ENCODE measurements at places on chromosomes 11 and 22. TPM values are rescaled to one million over a fixed set of nuclear protein-coding genes. Genes with fewer than 3 reads are reported as not detected.
A peak's percentile ranks its signal among the peaks of the same experiment; 100 is the strongest.

DNA sequence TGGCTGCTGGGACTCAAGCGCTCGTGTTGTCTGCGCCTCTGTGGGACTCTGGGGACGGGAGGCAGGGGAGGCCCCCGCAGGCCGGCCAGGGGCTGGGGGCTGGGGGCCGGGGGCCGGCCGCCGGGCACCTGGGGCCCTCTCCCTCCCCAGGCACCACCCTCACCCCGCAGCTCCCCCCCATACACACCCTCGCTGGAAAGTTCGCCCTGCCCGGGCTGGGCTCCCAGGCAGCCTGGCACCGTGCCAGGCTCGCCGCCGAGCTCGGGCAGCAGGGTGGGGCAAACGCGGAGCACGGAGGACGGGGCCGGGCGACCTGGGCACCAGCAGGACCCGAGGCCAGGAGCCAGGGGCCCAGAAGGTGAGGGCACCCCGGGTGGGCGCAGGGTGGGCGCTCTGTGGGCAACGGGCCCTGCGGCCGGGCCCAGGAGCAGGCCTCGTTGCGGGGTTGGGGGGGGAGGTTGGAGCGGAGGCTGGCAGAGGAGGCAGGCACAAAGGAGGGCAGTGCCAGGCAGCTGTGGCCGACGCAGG is 76.7 kb upstream of the WNT7B start:
- peaks cover 58% of the 10 kb centered on the region for H3K4me1 ChIP-seq
- H3K36me3 ChIP-seq: peaks cover 3% of the 10 kb centered on the region
- H3K27ac ChIP-seq: peak overlapping the region; percentile 95

GRCh38 chr11:64745521-64746328 is 1.8 kb upstream of the RASGRP2 start:
- H3K27ac ChIP-seq: peak overlapping the region; percentile 65
- DNase-seq: peak; percentile 69
- H3K4me3 ChIP-seq: peak overlapping the region; percentile 77
- H3K36me3 ChIP-seq: no peaks in the 10 kb centered on the region
- H3K27me3 ChIP-seq: peaks cover 5% of the 10 kb centered on the region

GRCh38 chr11:77403211-77403610 is 70.7 kb downstream of the PAK1 start:
- H3K27ac ChIP-seq: no peak overlapping the region
- no peak for DNase-seq
- H3K27me3 ChIP-seq: no peaks in the 10 kb centered on the region
- H3K4me3 ChIP-seq: no peak overlapping the region

GRCh38 chr11:73201888-73202780 is 15.9 kb upstream of the P2RY2 start:
- no peaks in the 10 kb centered on the region for H3K4me1 ChIP-seq
- no peak for DNase-seq
- peaks cover 9% of the 10 kb centered on the region for H3K27me3 ChIP-seq
- H3K4me3 ChIP-seq: no peak overlapping the region

GRCh38 chr11:102449651-102450570 is 2.7 kb downstream of the TMEM123 start:
- peaks cover 81% of the 10 kb centered on the region for H3K4me1 ChIP-seq
- peak overlapping the region; percentile 91 for H3K27ac ChIP-seq
- H3K4me3 ChIP-seq: peak overlapping the region; percentile 86
- DNase-seq: no peak

- H3K27ac ChIP-seq: no peak overlapping the region
- H3K4me3 ChIP-seq: no peak overlapping the region
- peaks cover 19% of the 10 kb centered on the region for H3K27me3 ChIP-seq
- no peaks in the 10 kb centered on the region for H3K36me3 ChIP-seq
- DNase-seq: no peak
- H3K4me1 ChIP-seq: no peaks in the 10 kb centered on the region
These were observed 120.8 kb downstream of the NECTIN1 start for GRCh38 chr11:119608201-119608600.

GRCh38 chr11:67400942-67401494 is 640 bp downstream of the PPP1CA start:
- no peak for DNase-seq
- peak overlapping the region; percentile 87 for H3K27ac ChIP-seq
- H3K4me1 ChIP-seq: peaks cover 49% of the 10 kb centered on the region
- peaks cover 49% of the 10 kb centered on the region for H3K36me3 ChIP-seq

DNA sequence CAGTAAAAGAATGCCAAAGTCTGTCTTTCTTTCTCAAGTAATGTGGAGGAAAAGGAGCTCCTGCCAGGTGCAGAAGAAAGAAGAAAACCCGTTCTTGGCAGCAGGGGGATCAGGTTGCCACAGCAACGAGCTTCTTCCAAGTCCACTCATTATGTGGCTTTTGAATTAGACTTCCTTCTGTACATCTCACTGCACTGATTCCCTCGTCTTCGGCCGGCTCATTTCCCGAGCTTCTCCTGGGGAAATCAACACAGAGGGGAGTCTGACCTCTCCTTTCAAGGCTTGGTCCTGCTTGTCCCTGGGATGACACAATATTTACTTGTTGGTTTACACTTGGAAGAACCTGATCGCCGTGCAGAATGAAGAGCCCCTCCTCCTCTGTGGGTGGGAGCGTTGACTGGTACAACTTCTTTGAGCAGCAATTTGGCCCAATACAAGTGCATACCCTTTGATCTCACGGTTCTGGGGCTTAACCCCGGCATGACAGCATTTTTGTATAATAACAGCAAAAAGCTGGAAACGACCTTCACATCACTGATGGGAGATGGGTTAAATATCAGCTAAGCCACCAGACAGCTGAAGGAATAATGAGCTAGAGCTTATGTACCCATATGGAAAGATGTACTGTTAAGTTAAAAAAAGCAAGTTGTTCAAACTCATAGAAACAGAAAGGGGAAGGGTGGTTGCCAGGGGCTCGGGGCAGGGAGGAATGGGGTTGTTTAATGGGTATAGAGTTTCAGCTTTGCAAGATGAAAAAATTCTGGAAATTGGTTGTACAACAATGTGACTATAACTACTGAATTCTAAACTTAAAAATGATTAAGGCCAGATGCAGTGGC is 35.4 kb downstream of the MCHR1 start:
- no peak overlapping the region for H3K27ac ChIP-seq
- H3K36me3 ChIP-seq: no peaks in the 10 kb centered on the region
- no peak overlapping the region for H3K4me3 ChIP-seq
- peaks cover 3% of the 10 kb centered on the region for H3K27me3 ChIP-seq
- no peak for DNase-seq
- peaks cover 20% of the 10 kb centered on the region for H3K4me1 ChIP-seq

GRCh38 chr11:44324749-44325525 is 15.0 kb upstream of the ALX4 start:
- DNase-seq: no peak
- no peak overlapping the region for H3K27ac ChIP-seq
- no peaks in the 10 kb centered on the region for H3K36me3 ChIP-seq
- H3K4me3 ChIP-seq: no peak overlapping the region
- H3K4me1 ChIP-seq: no peaks in the 10 kb centered on the region

DNA sequence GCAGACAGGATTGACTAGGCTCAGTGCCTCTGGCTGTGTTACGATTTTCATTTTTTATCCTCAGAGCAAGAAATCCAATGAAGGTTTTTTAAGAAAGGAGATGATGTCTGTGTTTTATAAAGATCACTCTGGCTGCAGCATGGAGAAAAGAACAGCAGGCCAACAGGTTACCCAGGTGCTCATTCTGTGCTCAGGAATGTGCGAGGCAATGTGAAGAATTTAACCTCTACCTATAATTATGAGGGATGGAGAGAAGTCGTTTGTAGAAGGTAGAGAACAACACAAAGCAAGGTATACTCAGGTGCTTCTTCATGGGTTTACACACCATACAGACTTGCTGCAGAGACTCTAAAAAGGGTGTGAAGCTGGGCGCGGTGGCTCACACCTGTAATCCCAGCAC is 10.0 kb upstream of the RTCB start:
- H3K4me1 ChIP-seq: no peaks in the 10 kb centered on the region
- no peak for DNase-seq
- H3K4me3 ChIP-seq: no peak overlapping the region
- H3K36me3 ChIP-seq: no peaks in the 10 kb centered on the region

- no peak overlapping the region for H3K4me3 ChIP-seq
- H3K27me3 ChIP-seq: no peaks in the 10 kb centered on the region
- peaks cover 20% of the 10 kb centered on the region for H3K4me1 ChIP-seq
- DNase-seq: no peak
These were observed 4.4 kb downstream of the MTMR3 start for GRCh38 chr22:29887358-29887757.

DNA sequence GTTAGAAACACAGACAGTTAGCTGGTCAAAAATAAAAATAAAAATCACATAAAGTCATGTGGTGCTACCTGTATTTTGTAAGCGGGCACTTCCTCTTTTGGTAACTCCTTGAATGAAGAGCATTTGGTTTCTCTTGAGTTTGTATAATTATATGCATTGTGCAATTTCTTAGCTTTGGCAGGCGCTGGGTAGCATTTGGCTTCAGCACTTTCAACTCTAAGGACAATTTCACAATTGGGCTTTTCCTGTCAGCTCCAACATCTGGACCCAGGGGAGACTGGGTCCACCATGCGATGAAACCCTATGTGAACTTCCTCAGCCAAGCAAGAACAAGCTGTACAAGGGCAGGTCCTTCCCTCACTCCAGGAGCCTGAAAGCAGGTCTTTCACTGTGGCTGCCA is 169.1 kb downstream of the RRAS2 start:
- no peaks in the 10 kb centered on the region for H3K36me3 ChIP-seq
- no peak for DNase-seq
- H3K4me1 ChIP-seq: no peaks in the 10 kb centered on the region
- H3K27ac ChIP-seq: no peak overlapping the region
- H3K27me3 ChIP-seq: no peaks in the 10 kb centered on the region

GRCh38 chr11:73404506-73405145 is 28.4 kb downstream of the RELT start:
- H3K27ac ChIP-seq: no peak overlapping the region
- no peak overlapping the region for H3K4me3 ChIP-seq
- DNase-seq: no peak
- H3K4me1 ChIP-seq: no peaks in the 10 kb centered on the region
- H3K27me3 ChIP-seq: no peaks in the 10 kb centered on the region

- no peak overlapping the region for H3K4me3 ChIP-seq
- H3K36me3 ChIP-seq: no peaks in the 10 kb centered on the region
- peaks cover 12% of the 10 kb centered on the region for H3K4me1 ChIP-seq
- H3K27ac ChIP-seq: no peak overlapping the region
These were observed 47.2 kb upstream of the ADA2 start for GRCh38 chr22:17266251-17266971.

DNA sequence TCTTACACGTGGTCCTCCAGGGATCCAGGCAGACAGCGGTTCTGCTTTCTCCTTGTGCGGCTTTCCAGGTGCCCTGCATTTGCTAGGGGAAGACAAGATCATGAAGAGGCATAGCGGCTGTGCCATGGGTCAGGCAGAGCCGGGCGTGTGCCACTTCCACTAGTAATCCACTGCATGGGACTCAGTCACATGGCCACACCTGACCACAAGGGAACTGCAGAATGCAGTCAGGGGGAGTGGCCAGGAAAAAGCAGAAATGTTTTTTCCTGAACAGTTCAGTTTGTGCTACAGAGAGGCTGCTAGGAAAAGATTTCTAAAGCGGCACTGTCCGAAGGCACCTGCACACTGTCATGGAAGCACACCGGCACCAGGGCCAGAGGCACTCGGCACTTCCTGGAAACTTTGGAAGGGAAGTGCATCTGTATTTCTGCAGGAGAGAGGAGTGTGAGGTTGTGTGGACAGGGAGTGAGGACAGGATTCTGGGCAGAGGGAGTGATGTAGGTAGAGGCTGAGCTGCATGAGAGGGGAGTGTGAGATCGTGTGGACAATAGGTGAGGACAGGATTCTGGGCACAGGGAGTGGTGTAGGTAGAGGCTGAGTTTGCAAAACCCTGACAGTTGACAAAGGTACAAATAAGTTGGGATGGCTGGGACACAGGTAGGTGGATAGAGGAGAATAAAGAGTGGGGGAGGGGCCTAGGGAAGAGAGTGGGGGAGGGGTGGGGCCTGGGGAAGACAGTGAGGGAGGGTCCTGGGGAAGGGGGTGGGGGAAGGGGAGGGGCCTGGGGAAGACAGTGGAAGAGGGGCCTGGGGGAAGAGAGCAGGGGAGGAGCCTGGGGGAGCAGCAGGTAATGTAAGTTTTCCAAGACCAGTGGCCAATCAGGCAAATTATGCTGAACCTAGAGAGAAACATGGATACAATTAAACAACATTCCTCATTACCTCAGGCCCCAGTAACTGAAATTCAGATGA is 1436.3 kb downstream of the TBC1D22A start:
- no peak for DNase-seq
- no peaks in the 10 kb centered on the region for H3K4me1 ChIP-seq
- H3K27ac ChIP-seq: no peak overlapping the region
- H3K4me3 ChIP-seq: no peak overlapping the region
- no peaks in the 10 kb centered on the region for H3K36me3 ChIP-seq

- peaks cover 30% of the 10 kb centered on the region for H3K36me3 ChIP-seq
- DNase-seq: peak; percentile 46
- peaks cover 7% of the 10 kb centered on the region for H3K27me3 ChIP-seq
- no peak overlapping the region for H3K4me3 ChIP-seq
These were observed 22.8 kb downstream of the PIM3 start for GRCh38 chr22:49983148-49984042.

- H3K36me3 ChIP-seq: no peaks in the 10 kb centered on the region
- no peak overlapping the region for H3K4me3 ChIP-seq
- H3K27me3 ChIP-seq: peaks cover 4% of the 10 kb centered on the region
- no peak overlapping the region for H3K27ac ChIP-seq
These were observed 66.6 kb upstream of the OPCML start for GRCh38 chr11:133598906-133599305.

DNA sequence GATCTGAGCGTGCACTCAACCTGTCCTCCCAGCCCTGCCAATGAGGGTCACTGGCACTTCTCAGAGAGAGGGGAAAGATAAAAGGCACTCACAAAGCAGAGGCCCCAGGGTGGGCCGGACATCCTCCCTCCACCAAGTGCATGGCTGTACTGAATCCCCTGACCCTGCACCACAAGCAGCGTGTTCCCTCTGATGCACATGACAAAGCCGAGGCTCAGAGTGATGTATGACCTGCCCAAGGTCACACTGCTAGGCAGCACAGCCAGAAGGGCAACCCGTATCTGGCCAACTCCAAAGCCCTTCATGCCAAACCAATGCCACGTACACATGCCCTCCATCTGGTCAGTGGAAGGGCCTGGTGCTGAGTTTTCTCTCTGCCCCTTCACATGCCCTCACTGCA is 22.1 kb downstream of the SPATA19 start:
- no peaks in the 10 kb centered on the region for H3K4me1 ChIP-seq
- H3K4me3 ChIP-seq: no peak overlapping the region
- no peak for DNase-seq
- H3K27me3 ChIP-seq: peaks cover 4% of the 10 kb centered on the region

The IGSF9B gene
- 84.2 TPM for total RNA-seq

The NXPE1 gene
- total RNA-seq: not detected

The OR2AT4 gene
- not detected for total RNA-seq

The NPAS4 gene
- 0.07 TPM for total RNA-seq

The PAMR1 gene
- total RNA-seq: not detected

The GSC2 gene
- total RNA-seq: not detected

The OSBP2 gene
- 1.4 TPM for total RNA-seq

The KCTD17 gene
- total RNA-seq: 36.8 TPM

The DNAJB7 gene
- total RNA-seq: not detected

The SLC22A12 gene
- not detected for total RNA-seq

The FBXO7 gene
- 85.6 TPM for total RNA-seq

The CNTF gene
- total RNA-seq: 1.6 TPM

Measured in activated CD4-positive, alpha-beta T cell treated with anti-CD3 and anti-CD28 coated beads for 36 hours (primary cell).